ENCODE measurements at places on chromosomes 12 and 14.
A peak's percentile ranks its signal among the peaks of the same experiment; 100 is the strongest.

- no peak for DNase-seq
Measured at GRCh38 chr14:36570065-36570464, 12.3 kb downstream of the NKX2-8 start.

GRCh38 chr12:80445083-80445793 is 1.2 kb downstream of the PTPRQ start:
- DNase-seq: no peak

GRCh38 chr14:99316281-99317163 is 44.5 kb upstream of the BCL11B start:
- DNase-seq: no peak

- no peak for DNase-seq
Measured at GRCh38 chr12:75390156-75390898, 562 bp upstream of the GLIPR1L2 start.

GRCh38 chr12:42794806-42795205 is 205.3 kb upstream of the PRICKLE1 start:
- DNase-seq: no peak

GRCh38 chr12:14999021-14999694 is 26.3 kb downstream of the PDE6H start:
- peak; percentile 35 for DNase-seq

DNA sequence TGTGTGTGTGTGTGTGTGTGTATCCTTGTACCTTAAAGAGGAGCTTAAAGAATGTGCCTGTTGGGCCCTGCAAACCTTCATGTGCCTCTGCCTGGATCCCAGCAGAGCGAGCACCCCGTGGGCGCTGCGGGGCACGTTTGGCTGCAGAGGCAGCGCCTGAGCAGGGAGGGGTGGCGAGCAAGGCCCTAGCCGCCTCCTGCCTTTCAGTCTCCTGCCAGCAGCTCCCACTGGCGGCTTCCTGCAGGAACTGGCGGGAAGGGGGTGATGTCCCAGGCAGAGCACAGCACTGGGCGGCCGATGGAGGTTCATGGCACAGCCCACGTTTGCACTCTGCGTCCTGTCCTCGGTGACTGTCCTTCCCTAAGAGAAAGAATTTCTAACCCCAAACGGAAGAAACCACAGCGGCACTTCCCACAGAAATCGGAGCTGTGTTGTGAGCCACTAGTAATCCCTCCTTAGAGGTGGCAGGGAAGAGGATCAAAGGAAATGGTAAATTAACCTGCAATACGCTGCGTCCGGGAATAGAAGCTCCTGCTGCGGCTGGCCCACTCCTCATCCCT is 19.8 kb downstream of the ZBTB42 start:
- DNase-seq: peak; percentile 51

DNA sequence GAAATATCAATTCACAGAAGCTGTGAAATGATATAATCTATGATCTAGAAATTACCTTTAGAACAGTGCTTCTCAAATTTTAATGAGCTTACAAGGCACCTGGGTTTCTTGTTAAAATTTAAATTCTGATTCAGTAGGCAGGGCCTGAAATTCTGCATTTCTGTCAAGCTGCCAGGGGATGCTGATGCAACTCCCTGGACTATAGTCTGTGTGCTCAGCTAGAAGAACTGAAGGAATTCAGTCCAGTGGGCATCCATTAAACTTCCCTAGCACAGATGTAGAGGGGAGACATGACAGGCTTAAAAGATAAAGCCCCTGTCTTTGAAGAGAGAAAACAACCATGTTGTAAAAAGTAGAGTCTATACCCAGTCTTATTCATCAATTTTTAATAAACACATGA is 441.8 kb downstream of the TMTC2 start:
- DNase-seq: no peak

DNA sequence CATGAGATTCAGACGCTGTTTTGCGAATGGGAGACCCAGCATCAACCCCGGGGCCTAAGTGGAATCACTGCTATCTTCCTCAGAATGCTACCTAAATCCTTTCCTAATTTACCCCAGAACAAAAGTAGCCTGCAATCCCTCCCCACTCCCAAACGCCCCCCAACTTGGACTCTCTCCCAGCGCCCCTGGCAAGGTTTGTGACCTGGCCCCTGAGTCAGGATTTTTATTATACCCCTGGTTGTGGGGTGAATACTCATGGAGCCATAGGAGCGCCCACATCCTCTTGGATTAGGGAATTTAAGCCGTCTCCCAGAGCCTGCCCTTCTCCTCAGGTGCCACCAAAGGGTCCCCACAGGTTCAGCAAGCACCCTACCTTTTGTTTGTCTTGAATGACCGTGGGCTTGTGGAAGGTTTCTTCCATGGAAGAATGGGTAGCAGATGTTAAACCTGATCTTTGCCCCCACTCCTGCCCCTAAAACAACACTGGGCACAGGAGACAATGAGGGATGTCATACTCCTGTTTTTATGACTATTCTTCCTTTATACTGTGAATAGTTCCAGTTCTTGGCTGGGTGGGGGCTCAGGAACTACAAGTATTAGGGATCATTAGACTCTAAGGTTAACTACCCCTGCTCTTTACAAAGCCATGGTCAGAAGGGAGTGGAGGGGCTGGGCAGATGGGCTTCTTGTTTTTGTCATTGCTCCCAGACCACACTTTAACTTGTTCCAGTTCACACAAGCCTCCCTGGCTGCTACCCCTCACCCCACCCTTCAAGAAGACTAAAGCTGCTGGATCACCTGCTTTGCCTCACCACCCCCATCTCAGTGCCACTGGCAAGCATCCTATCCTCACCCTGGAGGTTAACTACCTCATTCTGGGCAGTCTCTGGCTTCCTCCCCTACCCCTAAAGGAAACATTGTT is 630 bp downstream of the MYL6B start:
- no peak for DNase-seq

Measured in uterus (tissue), 4 donors.